Iris pigment epithelial cell (primary cell): ENCODE measurements at places on chromosomes 4 and X.

- no peak for DNase-seq
Observed at GRCh38 chr4:109278594-109279031, 23.8 kb downstream of the COL25A1 start.

DNA sequence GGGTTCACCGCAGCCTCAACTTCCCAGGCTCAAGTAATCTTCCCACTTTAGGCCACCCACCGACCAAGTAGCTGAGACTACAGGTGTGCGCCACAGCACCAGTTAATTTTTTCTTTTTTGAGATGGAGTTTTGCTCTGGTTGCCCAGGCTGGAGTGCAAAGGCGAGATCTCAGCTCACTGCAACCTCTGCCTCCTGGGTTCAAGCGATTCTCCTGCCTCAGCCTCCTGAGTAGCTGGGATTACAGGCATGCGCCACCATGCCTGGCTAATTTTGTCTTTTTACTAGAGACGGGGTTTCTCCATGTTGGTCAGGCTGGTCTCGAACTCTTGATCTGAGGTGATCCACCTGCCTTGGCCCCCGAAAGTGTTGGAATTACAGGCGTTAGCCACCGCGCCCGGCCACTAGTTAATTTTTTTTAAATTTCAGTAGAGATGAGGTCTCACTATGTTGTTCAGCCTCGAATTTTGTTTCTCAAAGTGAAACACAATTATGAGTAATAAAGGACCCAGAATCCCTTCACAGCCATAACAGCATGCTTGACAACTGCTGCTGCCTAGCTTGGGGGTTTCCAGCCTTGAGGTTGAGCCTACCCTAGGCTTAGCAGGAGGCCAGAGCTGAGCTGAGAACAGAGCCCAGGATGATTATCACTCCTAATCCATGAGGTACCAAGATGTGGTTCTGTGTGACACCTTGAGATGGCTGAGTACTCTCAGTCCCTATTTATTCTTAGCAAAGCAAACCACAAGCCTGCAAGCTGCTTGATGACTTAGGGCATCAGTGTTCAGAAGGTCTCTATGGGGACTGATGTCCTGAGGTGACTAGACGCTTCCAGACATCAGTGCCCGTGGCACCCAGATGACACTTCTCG, 41.6 kb upstream of the NKRF start:
- no peak for DNase-seq

GRCh38 chr4:4864443-4864939, 5.0 kb downstream of the MSX1 start:
- DNase-seq: no peak

DNA sequence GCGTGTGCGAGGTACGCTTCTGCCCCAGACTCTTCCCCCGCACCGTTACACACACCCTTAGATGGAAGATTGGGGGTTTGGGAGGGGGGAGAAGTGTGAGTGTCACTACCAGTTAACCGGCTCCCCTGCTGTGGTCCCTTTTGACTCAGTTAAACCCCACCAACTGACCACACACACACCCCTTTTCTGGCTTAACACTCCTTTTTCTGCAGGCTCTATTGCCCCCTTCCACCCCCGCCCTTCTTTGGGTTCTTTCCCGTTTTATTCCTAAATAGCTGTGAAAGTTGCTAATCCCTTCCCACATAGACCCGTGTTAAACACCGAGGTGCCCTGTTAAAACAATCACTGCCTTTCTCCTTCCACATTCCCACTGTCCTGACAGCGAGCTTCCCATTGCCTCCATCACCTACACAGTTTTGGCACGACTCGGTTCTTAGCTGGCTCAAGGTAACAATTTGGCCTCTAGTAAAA, 3.7 kb upstream of the NR3C2 start:
- DNase-seq: no peak

DNA sequence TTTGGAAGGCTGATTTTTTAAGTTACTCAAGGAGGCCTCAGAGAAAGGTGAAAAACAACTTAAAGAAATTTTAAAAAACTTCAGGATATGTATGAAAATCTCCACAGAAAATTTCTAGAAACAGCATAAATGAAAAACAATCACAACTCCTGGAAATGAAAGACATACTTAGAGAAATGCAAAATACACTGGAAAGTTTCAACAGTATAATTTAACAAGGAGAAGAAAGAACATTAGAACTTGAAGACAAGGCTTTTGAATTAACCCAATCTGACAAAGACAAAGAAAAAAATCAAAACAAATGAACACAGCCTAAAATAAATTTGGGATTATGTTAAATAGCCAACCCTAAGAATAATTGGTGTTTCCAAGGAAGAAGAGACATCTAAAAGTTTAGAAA, 300.5 kb downstream of the ANTXR2 start:
- no peak for DNase-seq

DNA sequence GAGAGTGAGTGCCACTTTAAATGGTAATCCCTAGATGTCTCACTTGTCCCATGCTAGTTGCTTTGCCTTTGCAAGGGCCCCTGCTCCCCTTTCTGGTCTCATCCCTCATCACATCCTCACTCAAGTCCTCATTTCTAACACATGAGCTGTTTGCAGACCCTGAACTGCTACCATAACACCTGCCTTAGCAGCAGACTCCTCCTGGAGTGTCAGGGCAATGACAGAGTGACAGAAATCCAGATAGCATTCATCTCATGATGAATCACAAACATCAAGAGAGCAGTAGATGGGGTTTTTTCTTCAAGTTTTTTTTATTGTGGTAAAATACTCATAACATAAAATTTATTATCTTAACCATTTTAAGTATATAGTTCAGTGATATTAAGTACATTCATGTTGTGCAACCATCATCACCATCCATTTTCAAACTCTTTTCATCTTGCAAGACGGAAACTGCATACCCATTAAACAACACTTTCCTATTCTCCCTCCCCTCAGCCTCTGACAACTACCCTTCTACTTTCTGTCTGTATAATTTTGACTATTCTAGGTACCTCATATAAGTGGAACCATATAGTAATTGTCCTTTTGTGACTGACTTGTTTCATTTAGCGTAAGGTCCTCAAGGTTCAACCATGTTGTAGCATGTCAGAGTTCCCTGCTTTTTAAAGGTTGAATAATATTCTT, 133.2 kb upstream of the RPS6KA3 start:
- no peak for DNase-seq

GRCh38 chrX:9619133-9619532, 146.5 kb downstream of the GPR143 start:
- no peak for DNase-seq
